Activated CD8-positive, alpha-beta T cell treated with anti-CD3 and anti-CD28 coated beads, Interleukin-2, amount 10 ng/mL, durations not matched to agents 7 days and 5 days (primary cell): ENCODE measurements at places on chromosomes 7 and 10.
A peak's percentile ranks its signal among the peaks of the same experiment; 100 is the strongest.

- no peak for DNase-seq
- H3K27ac ChIP-seq = no peak overlapping the region
- H3K4me1 ChIP-seq = peaks cover 4% of the 10 kb centered on the region
- no peaks in the 10 kb centered on the region for H3K36me3 ChIP-seq
- no peaks in the 10 kb centered on the region for H3K27me3 ChIP-seq
- H3K4me3 ChIP-seq = no peak overlapping the region
Observed at GRCh38 chr10:23793577-23793976, 354.7 kb downstream of the OTUD1 start.

DNA sequence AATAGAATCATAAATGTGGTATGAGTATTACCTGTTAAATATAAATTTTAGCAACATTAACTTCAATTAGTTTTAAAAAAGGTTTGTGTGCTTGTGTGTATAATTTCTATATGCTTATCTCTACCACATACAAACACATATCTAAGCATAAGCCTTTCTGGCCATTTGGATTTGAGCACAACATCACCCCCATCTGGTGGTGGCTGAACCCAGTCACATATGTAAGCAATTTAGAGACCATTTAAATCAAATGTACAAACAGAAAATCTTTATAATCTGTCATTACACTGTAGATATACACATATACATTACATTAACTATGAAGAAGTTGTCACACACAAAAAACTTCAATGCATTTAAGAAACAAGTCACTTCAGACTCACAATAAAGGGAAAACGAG, 31.7 kb downstream of the GPR22 start:
- no peak overlapping the region for H3K4me3 ChIP-seq
- no peaks in the 10 kb centered on the region for H3K36me3 ChIP-seq
- no peak overlapping the region for H3K27ac ChIP-seq
- peak; percentile 40 for DNase-seq

DNA sequence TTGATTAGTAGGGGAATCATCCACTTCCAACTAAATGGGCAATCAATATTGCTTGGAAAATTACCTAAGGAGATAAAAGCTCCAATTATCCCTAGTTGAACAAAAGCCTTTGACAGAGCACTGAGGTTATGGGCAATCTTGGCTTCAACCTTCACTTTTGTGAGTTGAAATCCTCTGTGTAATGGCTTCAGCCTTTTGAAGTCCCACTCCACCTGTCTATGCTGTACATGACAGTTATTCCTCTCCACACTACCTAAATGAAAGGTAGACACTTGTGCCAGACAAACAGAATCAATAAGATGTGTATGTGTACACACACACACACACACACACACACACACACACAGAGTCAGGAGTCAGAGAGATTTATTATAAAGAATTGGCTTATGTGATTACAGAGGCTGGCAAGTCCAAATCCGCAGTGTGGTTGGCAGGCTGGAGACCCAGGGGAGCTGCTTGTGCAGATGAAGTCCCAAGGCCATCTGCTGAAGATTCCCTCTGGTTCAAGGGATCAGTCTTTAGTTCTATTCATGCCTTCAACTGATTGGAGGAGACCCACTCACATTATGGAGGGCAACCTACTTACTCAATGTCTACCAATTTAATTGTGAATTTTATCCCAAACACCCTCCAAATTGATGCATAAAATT, 164.8 kb upstream of the CDC14C start:
- no peaks in the 10 kb centered on the region for H3K27me3 ChIP-seq
- H3K27ac ChIP-seq = no peak overlapping the region
- H3K4me3 ChIP-seq = no peak overlapping the region
- H3K4me1 ChIP-seq = no peaks in the 10 kb centered on the region
- no peak for DNase-seq

DNA sequence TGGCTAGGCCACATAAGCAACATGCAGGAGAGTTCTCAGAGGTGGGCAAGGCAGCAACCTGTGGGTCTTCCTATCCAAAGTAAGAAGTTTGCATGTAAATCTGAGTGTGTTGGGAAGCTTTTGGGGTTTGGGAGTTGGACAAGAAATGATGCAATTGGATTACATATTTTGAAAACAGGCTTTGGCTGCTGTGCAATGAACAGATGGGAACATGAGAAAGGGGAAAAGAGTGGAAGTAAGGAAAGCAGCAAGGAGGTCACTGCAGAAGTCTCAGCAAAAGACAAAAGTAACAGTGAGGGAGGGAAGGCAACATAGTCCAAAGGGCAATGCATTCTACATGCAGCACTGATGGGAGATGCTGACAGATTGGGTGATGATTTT, 61.1 kb upstream of the C10orf90 start:
- no peak overlapping the region for H3K4me3 ChIP-seq
- H3K4me1 ChIP-seq = no peaks in the 10 kb centered on the region
- H3K27me3 ChIP-seq = no peaks in the 10 kb centered on the region
- no peak for DNase-seq

GRCh38 chr10:69383558-69383957, 33.2 kb downstream of the TACR2 start:
- peaks cover 67% of the 10 kb centered on the region for H3K36me3 ChIP-seq
- no peaks in the 10 kb centered on the region for H3K27me3 ChIP-seq
- no peak for DNase-seq

DNA sequence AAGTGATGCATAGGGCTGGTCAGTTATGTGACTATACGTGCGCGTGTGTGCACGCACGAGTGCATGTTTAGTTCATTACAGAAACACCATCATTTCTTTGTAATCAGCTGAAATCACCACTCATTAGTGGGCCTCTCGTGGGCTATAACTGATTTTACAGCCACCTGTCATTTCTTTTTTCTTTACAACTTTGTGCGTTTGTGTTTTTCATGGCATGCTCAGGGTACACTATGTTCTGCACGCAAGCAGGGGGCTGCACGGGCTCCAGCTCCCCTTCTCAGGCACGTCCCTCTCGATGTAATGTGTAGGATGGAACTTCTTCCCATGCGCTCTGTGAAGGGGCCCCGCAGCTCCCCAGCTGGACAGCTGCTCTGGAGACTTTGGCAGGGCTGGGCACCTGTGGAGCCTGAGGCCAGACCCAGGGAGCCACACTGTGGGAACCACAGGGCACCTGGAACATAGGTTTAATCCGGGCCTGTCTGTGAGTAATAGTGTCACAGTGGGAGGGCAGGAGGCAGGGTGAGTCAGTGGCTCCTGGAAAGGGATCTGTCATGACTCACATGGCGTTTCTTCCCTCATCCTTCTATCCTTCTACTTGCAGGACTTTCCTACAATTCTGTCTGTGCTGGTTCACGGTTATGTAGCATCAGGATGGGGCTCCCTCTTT, 4.9 kb downstream of the GCK start:
- no peak overlapping the region for H3K27ac ChIP-seq
- H3K36me3 ChIP-seq = no peaks in the 10 kb centered on the region
- no peak for DNase-seq
- H3K4me3 ChIP-seq = no peak overlapping the region
- peaks cover 4% of the 10 kb centered on the region for H3K27me3 ChIP-seq

- H3K4me3 ChIP-seq = no peak overlapping the region
- H3K27me3 ChIP-seq = no peaks in the 10 kb centered on the region
Observed at GRCh38 chr10:117699436-117700075, 157.0 kb downstream of the EMX2 start.

DNA sequence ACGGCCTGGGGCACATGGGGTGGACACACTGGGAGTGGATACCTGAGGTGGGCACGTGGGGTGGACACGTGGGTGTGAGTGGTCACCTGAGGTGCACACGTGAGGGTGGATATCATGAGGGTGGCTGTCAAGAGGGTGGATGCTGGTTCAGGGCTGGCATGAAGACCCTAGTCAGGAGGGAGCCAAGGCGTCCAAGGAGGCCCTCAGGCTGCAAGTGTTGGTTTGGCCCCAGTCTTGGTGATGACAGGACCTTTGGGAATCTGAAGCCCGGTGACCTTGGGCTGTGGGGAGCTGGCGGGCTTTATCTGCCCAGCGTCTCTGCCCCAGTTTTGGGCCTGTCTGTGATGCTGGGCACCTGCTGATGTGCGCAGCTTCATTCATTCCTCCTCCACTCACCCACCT, 24.9 kb upstream of the PFKFB3 start:
- H3K4me3 ChIP-seq = no peak overlapping the region
- no peak for DNase-seq
- peak overlapping the region; percentile 27 for H3K27ac ChIP-seq
- peaks cover 12% of the 10 kb centered on the region for H3K36me3 ChIP-seq
- H3K27me3 ChIP-seq = no peaks in the 10 kb centered on the region
- peaks cover 38% of the 10 kb centered on the region for H3K4me1 ChIP-seq

DNA sequence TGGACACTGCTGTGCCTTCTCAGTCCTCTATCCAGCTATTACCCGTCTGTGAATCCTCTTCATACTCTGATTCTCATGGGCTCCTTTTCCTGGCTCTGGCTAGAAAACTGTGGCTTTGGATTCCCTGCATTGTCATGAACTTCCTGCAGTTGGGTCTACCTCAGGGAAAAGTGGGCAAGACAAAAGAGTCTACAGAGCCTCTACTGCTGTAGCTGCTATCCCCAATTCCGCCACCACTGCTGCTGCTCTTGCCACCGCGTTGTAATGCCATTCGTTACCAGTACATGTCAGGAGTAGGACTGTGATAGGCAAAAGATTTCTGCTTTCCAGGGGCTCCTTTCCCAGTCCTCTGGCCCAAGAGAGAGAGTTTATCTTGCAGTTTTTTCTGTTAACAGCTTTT, 23.9 kb upstream of the PPP1R17 start:
- no peak overlapping the region for H3K4me3 ChIP-seq
- DNase-seq = no peak
- no peaks in the 10 kb centered on the region for H3K36me3 ChIP-seq
- no peak overlapping the region for H3K27ac ChIP-seq

DNA sequence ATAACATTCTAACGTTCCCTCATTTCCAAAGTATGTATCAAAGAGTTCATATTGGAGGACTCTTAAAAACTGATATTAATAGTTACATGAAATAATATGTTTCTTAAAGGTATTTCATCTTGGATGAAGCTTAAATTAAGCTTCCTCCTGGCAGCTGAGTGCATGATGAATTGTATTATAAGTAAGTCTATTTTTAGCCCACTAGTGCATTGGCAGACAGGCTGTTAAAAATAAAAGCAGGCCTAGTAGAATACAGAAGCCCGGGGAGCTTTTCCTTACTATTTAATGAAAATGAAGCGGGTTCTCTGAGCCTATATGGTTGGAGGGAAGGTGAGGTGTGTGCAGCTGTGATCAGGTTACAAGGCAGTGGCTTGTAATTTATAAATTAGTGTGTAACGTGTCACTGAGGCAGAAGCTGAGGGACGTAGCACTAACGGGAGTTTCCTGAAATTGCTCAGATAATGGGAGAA, 130.7 kb upstream of the KMT2E start:
- no peak overlapping the region for H3K4me3 ChIP-seq
- H3K27ac ChIP-seq = no peak overlapping the region
- no peaks in the 10 kb centered on the region for H3K36me3 ChIP-seq
- peaks cover 14% of the 10 kb centered on the region for H3K4me1 ChIP-seq
- peaks cover 6% of the 10 kb centered on the region for H3K27me3 ChIP-seq

GRCh38 chr10:104766341-104766740, 125.3 kb downstream of the SORCS3 start:
- H3K4me1 ChIP-seq = no peaks in the 10 kb centered on the region
- no peak for DNase-seq
- no peaks in the 10 kb centered on the region for H3K36me3 ChIP-seq

DNA sequence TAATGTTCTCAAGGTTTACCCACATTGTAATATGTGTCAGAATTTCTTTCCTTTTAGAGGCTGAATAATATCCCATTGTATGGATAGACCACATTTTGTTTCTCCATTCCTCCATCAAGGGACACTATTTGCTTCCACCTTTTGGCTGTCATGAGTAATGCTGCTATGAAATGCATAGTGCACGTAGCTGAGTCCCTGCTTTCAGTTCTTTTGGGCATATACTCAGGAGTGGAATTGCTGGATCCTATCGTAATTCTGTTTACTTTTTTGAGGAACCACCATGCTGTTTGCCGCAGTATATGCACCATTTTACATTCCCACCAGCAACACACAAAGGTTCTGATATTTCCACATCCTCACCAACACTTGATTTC, 60.0 kb downstream of the PRF1 start:
- H3K4me3 ChIP-seq = no peak overlapping the region
- no peaks in the 10 kb centered on the region for H3K36me3 ChIP-seq
- no peak overlapping the region for H3K27ac ChIP-seq
- peaks cover 5% of the 10 kb centered on the region for H3K27me3 ChIP-seq
- DNase-seq = no peak

DNA sequence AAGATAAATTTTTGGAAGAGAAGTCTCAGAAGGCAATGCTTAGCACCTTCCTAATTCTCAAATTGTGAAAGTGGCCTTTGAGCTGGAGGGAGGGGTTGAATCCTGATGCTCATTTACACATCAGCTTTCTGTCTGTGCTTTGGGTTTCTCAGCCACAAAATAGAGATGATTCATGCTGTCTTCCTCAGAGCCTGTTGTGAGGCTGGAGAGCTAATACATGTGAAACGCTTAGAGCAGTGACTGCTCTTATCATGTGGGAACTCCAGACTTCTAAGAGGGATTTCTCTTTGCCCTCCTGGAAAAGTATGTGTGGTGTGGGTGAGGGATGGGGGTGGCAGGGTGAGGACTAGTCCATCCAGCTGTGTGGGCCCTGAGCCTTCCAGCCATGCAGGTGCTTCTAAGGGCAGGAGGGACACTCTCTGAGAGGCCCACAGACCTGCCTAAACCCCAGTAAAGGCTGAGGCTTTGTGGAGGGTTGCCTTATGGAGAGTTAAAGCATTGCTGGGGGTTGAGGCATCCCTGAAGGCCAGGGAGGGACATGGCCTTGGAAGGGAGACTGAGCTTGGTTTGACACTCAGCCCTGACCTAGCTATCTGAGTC, 4.8 kb upstream of the EVX1 start:
- no peak for DNase-seq
- H3K36me3 ChIP-seq = peaks cover 1% of the 10 kb centered on the region
- H3K27ac ChIP-seq = no peak overlapping the region
- H3K27me3 ChIP-seq = peaks cover 81% of the 10 kb centered on the region
- peaks cover 9% of the 10 kb centered on the region for H3K4me1 ChIP-seq

DNA sequence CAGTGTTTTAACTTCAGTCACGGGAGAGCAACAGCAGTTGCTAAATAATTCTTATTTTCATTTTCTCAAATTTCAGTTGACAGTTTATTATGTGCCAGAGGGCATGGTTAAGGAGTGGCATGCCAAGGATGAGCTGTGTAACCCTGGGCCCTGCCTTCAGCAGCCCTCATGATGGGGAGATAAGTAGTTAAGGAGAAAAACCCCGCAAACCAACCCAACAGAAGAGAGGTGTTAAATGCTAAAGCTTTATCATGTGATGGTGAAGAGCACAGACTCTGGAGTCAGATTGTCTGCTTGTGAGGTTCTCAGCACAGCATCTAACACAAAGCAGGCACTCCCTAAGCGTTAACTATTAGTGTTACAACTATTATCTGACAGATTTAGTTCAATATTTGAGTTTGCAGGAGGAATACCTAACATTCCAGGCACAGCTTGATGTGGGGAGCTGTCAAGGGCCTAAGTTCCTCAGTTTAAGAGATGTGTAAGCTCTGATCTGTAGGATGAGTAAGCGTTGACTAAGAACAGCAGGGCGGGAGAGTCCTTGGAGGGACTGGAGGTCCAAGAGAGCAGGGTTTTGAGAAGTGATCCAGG, 29.6 kb downstream of the STAM start:
- H3K27me3 ChIP-seq = no peaks in the 10 kb centered on the region
- H3K36me3 ChIP-seq = peaks cover 29% of the 10 kb centered on the region
- peaks cover 38% of the 10 kb centered on the region for H3K4me1 ChIP-seq
- no peak for DNase-seq
- peak overlapping the region; percentile 12 for H3K27ac ChIP-seq

GRCh38 chr10:98577168-98577567, 130.4 kb upstream of the HPS1 start:
- no peaks in the 10 kb centered on the region for H3K36me3 ChIP-seq
- DNase-seq = no peak
- H3K4me3 ChIP-seq = no peak overlapping the region
